H7 (cell line): ENCODE measurements at places on chromosomes 12 and 14. TPM values are rescaled to one million over a fixed set of nuclear protein-coding genes. Genes with fewer than 3 reads are reported as not detected.

The KRT72 gene
- not detected in 2 replicates for total RNA-seq

The MBD6 gene
- 3.8 and 4.2 TPM in 2 replicates for total RNA-seq

DNA sequence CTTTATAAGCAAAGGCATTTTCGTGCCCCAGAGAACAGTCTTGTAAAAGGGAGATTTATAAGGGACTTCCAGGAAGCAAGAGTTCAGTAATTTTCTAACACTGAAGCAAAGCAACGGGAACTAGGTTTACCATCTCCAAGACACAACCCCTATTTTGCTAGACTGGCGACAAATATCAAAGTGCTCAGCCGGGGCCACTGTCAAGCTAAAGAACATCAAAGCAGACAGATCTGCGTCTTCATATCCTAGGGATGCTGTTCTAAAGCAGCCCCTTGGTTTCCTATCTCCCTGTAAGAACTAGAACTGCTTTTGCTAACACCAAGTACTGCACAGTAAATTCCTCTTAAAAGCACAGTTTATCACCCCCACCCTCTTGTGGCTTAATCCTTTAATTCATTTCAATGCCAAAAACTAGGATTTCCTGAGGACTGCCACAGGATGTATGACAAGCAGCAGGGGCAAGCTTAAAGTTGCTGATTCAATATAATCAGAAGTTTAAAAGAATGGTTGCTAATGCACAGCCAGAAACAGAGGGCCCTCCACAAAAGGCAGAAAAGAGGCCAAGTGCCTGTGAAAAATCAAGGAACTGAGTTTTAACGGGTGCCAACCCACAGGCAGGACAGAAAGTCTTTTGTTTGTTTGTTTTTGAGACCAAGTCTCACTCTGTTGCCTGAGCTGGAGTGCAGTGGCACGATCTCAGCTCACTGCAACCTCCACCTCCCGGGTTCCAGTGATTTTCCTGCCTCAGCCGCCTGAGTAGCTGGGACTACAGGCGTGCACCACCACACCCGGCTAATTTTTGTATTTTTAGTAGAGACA, 44.0 kb upstream of the ISM2 start:
- no peak for DNase-seq

GRCh38 chr12:68190301-68190700, 30.8 kb upstream of the IFNG start:
- DNase-seq = no peak

DNA sequence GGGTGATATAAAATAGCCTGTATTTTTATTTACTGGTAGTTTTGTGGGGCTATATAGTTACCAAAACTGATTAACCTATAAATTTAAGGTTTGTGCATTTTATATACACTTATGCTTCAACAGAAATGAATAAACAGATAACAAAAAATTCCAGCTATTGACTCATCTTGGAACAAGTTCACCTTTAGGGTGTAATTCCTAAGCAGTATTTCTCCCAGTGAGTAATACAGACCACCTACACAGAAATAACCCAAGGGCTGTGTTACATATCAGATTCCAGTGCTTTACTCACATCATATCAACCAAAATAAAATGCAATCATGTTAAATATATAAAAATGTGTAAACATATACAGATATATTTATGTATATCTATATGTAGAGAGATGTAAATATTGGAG, 345.6 kb downstream of the ADAMTS20 start:
- no peak for DNase-seq

DNA sequence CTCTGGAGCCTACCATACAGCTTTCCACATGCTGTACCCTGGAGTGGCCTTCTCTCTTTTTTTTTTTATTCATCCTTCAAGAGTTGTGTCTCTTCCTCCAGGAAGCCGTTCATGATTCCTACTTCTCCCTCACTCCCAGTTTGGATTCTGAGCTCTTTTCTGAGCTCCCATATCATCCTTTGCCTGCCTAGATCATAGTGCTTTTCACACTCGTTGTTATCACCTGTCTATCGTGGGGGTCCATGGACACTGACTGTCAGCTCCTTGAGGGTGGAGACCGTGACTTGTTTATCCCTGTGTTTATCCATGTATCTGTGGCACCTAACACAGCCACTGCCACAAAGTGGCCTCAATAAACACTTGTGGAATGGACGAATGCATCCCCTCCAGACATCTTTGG, 7.0 kb downstream of the AK7 start:
- DNase-seq = no peak

DNA sequence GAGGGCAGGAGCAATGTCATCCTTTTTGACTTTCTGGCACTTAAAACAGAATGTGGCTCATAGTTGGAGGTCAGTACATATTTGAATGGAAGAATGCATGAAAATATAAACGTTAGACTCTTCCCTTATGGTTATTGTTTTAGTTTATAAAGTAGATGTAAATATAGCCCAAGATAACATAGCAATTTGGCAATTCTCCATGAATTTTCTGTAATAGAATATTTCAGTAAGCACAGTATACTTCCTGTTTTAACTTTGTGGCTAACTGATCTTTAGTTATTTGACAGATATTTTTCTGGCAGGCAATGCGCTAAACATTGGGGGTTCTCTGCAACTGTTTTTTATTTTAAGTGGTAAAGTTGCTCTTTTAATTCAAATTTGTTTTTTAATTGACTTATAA, 763.0 kb downstream of the NRXN3 start:
- DNase-seq = no peak

DNA sequence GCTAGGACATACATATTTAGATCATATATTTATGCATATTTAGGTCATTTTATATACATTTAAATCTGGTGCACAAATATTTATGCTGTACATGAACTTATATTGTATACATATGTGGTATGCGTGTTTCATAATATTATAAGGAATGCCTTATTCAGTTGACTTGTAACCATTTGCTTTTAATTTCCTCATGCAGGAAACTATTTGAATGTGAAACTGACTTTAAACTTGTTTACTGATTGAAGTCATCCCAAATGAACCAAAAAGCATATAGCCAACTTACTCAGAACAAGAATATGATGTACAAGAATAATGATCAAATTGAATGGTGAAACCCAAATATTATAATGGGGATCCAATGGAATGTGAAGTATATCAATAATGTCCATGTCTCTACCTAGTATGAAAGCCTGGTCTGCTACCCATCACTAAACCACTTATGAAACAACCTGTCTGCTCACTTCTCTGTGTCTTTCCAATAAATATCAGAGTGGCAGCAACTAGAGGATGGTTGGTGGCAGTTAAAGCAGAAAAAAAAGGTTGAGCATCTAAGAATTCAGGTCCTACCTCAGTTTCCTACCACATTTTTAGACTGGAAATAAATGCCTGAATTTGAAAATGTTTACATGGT, 38.3 kb downstream of the RPS6KA5 start:
- no peak for DNase-seq

DNA sequence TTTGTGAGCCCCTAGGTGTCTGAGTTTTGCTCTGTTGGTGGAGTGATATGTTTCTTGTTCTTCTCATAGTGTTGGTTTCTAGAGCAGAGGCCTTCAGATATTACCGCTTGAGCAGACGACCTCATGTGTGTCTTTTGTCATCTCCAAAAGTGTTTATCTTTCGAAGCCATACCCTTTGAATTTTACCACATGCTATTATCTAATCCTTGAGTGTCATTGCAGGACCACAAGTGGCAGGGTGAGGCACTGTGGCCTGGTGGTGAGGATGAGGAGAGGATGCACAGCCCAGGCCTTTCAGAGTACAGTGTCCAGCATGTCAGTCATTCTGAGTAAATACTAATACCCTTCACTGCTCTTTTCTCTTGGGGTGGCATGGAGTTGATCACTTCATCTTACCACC, 57.2 kb upstream of the CISTR start:
- no peak for DNase-seq

DNA sequence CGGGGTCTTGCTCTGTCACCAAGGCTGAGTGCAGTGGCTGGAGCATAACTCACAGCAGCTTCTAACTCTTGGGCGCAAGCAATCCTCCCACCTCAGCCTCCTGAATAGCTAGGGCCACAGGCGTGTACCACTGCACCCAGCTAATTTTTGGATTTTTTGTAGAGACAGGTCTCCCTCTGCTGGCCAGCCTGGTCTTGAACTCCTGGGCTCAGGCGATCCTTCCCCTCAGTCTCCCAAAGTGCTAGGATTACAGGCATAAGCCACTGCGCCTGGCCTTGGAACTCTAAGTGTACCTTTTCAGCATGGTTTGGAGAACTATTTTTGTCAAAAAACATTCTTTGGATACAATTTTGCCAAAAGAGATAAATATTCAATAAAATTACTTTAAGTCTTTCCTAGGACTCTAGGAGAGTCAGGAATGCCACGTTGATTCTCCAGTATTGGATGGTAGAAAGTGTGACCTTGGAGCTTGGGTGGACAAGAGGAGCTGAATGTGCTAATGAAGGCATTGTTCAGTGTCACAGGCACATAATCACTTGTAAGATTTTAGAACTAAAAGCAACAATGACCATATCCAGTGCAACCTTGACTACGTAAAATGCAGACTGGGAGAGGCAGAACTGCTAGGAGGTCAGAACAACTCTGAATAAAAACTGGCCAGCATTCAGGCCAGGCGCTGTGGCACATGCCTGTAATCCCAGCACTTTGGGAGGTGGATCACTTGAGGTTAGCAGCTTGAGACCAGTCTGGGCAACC, 2.8 kb downstream of the SRSF9 start:
- DNase-seq = no peak

DNA sequence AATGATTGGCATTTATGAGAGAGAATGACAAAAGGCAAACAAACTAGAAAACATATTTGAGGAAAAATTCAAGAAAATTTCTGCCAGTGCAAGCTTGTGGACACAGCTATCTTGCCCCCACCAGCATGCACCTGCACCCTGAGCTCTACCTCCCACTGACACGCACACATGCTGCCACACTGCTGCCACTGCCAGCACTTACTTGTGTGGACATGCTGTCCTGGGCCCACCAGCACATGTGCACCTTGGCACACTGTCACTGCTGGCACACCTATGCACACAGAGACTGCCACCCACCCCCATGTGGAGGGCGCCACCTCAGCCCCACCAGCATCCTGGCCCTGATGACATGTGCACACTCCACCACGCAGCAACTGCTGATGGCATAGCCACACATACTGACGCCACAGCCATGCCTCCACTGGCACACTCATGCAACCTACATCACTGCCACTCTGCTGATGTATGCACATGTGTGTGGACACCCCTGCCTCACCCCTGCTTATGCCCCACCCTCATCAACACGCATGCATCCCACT, 475.0 kb downstream of the SOX5 start:
- DNase-seq = no peak
